T-cell (primary cell): ENCODE measurements at places on chromosomes 4 and X.
A peak's percentile ranks its signal among the peaks of the same experiment; 100 is the strongest.

DNA sequence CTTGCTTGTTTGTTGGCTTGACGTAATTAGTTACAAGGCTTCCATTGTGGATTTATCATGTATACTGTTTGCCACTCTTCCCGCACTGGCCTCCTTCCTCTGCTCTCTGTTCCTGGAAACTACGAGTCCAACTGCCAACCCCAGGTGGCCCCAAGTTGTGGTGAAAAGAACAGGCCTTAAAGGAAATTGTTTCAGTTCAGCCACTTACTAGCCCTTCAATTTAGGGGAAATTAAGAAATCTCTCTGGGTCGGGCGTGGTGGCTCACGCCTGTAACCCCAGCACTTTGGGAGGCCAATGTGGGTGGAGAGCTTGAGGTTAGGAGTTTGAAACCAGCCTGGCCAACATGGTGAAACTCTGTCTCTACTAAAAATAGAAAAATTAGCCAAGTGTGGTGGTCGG lies 28.0 kb downstream of the RBM47 start:
- no peak for DNase-seq

DNA sequence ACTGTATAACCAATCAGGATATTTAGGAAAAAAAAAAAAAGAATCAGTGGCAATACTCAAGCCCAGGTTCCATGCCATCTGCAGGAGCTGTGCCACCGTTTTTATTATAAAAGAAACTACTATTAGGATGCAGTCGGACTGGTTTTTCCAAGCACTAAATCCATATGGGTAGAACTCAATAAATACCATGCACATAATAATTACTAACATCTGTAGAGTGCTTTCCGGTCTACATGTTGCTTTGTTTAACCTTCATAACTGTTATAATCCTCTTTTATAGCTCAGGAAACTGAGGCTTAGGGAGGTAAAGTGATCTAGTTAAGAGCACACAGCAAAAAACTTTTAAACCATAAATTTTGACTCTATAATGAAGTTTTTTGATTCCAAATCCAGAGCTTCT lies 24.0 kb downstream of the ARSJ start:
- DNase-seq: no peak

- no peak for DNase-seq
Measured at GRCh38 chr4:162229670-162230069, 65.9 kb upstream of the FSTL5 start.

DNA sequence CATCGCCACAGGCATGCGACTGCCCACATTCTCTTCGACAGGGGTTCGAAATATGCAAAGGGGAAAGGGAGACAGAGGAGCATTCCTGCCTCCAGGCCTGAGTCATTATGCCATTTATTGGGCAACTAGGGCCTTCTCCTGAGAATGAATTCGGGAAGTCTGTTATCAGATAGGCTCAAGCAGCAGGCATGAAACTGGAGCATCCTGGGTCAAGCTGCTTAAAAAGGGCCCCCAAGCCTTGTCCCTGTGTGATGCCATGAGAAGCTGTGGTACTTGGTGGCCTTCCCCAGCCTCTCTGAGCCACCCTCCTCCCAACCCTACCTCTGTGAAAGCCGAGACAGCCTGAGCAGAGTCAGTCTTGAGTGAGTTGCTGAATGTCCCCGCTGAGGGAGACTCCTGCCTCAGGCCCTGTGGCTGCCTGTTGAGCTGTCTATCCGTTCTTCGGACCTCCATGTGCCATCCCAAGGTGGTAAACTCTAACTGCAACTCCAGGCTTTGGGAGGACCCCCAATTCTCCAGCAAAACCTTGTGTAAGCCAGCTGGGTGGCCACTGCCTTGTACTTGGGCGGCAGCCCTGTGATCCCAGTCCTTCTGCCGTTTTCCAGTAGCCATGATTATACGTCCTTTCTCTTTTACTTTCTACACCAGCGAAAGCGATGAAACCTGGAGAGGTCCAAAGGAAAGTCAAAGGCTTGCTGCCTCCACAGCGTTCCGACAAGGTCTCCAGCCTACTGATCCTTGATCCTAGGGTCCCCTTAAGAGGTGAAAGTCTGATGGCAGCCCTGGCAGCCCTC lies 37.7 kb downstream of the NBDY start:
- DNase-seq: no peak

- DNase-seq: no peak
Measured at GRCh38 chrX:9638871-9639270, 126.8 kb downstream of the GPR143 start.

GRCh38 chr4:36716874-36717273 lies 435.5 kb downstream of the DTHD1 start:
- no peak for DNase-seq

DNA sequence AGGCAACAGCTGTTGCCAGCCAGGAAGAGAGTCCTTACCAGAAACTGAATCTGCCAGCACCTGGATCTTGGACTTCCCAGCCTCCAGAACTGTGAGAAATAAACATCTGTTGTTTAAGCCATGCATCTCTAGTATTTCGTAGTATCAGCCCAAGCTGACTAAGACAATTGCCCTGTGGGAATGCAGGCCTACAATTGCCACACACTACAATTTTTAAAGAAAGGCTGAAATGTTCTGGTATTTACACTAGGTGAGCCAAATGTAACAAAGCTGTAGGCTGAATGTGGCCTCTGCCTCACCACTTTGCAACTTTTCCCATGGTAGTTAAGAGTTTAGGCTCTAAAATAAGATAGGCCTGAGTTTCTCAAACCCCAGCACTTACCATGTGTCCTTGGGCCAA lies 59.1 kb downstream of the SPATA18 start:
- DNase-seq: no peak

DNA sequence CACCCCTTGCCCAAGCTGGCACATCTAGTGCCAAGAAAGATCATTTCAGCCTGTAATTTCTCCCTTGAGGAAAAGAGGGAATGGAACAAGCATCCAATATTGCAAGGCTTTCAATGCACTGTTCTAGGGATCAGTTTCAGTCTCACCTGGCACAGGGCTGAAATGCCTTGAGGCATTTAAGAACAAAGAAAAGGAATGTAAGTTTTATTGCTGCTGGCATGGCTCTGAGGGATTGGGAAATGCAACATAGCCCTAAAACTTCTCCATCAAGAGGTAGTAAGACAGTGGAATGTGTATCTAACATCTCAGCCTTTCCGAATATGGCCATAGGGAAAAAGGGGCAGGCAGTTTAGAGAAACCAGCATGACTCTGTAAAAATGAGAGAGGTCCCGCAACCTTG lies 732.6 kb upstream of the LCORL start:
- no peak for DNase-seq

DNA sequence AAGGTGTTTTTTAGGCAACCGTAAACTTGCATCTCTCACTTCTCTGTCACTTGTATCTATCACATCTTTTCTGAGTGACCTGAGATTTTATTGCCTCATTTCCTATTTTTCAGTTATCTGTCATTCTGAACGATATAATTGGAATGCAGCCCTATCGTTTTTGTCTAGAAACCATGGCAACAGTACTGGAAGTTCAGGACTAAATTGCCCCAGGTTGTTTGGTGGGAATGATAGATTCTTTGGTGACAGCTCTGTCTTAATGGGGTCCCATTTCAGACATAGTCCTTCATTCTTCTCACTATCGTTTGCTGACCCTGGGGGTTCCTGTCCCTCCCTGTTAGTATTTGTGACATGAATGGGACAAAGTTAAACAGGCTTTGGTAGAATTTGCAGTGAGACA lies 267.7 kb upstream of the GALNT7 start:
- no peak for DNase-seq

- no peak for DNase-seq
Measured at GRCh38 chr4:123093236-123093635, 170.8 kb upstream of the NUDT6 start.

DNA sequence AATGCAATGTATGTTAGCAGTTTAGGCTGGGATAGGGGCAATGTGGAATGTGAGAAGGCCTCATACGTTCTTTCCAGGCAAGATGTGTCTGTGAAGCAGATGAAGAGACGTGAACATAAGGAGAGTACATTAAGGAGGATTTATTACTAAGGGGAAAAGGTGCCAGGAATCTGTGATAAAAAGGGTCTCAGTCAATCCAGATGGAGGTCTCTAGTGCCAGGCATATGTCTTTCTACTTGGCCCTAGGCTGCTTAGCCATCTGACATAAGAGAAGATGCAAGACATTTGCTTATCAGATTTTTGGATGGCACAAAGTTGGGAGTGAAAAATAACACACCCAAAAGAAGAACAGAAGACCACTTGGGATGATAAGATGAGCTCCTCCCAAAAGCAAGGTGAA lies 93.0 kb upstream of the PRKG2 start:
- DNase-seq: no peak

- no peak for DNase-seq
Measured at GRCh38 chr4:121655320-121656268, 41.2 kb downstream of the ANXA5 start.

- DNase-seq: no peak
Measured at GRCh38 chr4:31106419-31106818, 386.2 kb downstream of the PCDH7 start.

GRCh38 chr4:824461-825062 lies 1.4 kb downstream of the CPLX1 start:
- no peak for DNase-seq

DNA sequence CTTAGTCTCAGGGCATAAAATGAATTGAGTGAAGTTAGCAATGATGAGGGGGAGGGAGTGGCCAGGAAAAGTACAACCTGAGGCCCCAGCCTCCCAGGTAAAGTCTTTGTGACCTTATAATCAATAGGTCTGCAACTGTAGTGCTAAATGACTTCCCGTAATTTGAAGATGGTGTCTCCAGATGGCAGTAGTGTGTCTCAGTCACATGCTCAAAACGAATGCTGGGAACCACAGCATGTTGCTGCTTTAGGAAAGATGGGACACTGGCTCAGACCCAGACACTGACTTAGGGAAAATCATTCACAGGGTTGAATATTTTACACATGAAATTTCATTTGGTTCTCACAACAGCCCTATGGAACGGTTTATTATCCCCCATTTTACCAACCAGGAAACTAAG lies 10.3 kb downstream of the SRPX2 start:
- no peak for DNase-seq

DNA sequence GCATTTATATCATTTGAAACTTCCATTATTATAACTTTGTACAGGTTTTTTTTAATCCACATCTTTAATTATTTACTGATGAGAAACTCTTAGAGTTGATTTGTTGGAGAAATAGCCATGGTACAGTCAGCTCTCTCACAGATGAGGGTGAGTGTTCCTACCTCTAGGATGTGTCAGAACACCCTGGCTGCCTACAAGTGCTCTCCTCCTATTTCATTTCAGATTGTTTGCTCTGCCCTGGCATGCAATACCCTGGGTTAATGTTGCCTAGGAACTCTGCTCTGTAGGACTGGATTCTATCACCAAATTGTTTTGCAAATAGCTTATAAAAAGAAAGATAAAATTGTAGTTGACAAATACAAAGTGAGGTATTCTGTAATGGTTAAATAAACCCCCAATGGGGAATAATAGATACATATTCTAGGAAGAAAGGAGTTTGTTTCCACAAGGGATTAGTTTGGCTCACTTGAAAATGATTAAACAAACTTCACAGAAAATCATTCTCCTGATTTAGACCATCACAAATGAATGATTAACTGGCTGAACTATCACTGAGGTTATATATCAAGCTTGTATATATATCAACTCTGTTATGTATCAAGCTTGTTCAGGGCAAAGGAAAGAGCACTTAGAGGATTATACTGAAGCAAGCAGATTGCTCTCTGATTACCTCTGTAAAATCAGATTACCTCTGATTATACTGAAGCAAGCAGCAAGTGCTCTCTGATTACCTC lies 150.0 kb downstream of the PDE5A start:
- DNase-seq: no peak

- no peak for DNase-seq
Measured at GRCh38 chr4:184384056-184384809, 90.1 kb downstream of the IRF2 start.

GRCh38 chrX:133232331-133232730 lies 14.2 kb upstream of the TFDP3 start:
- DNase-seq: no peak

- no peak for DNase-seq
Measured at GRCh38 chr4:72118017-72118416, 86.2 kb downstream of the NPFFR2 start.

DNA sequence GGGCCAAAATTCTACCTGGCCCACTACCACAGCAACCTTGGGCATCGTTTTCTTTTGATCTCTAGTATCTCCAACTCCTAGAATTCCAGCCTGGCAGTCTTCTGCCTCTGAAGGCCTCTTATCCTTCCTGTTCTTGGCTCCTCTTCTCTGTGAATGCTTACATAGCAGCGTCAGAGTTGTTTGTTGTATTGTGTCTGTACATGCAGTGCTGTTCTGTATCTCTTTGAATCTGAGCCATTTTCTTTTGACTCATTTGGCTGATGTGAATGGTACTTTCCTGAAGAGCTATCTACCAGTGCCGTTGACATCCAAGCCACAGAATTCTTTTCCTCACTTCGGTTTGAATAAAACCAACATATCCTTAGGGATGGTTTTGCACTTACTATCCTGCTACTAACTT lies 79.2 kb downstream of the TMEM164 start:
- DNase-seq: no peak

DNA sequence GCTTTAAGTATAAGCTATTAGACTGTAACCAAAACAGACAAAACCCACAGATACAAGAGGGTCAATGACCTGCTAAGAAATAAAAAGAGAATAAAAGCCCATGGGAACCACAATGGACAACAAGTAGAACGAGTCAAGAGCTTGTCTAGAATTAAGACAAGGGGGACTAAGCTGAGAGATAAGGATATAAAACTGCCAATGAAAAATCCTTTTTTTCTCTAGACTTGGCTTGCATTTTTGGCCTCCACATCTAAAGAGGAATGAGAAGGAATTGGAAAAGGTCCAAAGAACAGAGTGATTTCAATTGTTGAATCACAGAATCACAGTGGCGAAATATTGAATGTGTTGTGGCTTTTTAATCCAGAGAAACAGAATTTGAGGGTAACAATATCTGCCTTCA lies 135.7 kb downstream of the QDPR start:
- DNase-seq: no peak

- DNase-seq: peak; percentile 20
Measured at GRCh38 chrX:107549504-107549903, 78.8 kb upstream of the PRPS1 start.

DNA sequence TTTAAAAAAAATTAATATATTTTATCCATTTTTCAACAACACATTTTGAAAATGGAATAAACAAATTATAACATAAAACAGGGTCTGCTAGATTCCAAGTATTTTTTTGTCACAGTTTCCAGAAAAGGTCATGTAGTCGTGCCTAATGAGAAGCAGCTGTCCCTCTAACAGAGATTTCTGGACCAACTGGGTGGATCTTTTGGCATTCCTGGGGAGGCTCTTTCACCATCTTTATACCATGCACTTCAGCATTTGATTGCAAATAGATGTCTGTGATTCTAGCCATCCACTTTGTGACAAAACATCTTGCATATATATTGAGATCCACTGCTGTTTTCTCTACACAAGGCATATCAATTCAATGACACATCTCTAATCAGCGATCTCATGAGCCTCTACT lies 210.7 kb upstream of the LDB2 start:
- DNase-seq: no peak

DNA sequence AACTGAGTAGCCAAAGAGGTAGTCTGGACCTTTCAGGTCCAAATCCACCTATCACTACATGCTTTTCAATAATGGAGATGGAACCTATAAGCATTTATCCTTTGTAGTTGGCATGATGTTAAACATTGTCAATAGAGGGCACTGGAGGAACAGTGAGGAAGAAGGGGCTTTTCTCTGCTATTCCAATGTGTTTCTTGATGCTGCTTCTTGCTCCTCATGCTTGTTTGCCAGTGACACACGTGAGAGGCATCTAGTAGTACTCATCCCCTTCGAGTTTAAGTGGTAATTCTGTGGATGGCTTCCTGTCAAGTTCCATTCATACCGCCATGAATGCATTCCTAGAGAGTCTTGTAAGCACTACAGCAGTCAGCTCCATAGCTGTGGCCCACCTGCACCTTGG lies 84.0 kb downstream of the NAA11 start:
- DNase-seq: no peak

GRCh38 chr4:37615059-37615719 lies 71.0 kb downstream of the RELL1 start:
- no peak for DNase-seq
